DMS153 (cell line): ENCODE measurements at places on chromosomes 7 and 10.
A peak's percentile ranks its signal among the peaks of the same experiment; 100 is the strongest.

DNA sequence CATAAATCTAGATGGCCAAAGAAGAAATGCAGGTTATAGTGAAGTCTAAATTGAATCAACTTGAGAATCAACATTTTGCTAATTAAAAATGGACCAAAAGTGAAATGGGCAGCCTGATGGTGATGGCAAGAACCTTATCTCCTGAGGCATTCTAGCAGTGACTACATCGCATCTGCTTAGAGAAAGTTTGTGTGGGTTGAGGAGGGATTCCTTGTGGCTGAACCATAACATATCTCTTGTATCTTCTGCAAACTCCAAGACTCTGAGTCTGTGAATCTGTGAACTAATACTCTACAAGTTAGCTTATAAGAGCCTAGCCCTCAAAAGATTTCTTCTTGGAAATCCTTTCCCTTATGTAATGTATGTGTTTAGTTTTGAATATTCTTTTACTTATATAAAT, 85.6 kb downstream of the PRKG1 start:
- DNase-seq = no peak

- no peak for DNase-seq
Observed at GRCh38 chr10:124315591-124316270, 103.0 kb downstream of the OAT start.

- DNase-seq = peak; percentile 91
Observed at GRCh38 chr10:112490545-112490944, 43.5 kb downstream of the VTI1A start.

DNA sequence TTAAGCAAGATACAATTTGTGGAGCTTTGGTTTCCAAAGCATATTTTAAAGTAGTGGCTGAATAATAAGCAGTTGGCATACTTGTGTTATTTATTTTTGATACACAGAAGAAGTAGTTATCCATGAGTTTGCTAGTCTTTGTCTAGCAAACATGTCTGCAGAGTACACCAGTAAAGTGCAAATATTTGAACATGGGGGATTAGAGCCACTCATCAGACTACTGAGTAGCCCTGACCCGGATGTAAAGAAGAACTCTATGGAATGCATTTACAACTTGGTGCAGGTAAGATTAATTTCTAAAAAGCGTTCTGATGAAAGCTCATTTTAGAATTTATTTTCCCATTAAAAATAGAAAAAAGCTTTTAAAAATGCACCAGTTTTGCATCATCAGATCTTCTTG, 31.4 kb downstream of the ARMC3 start:
- DNase-seq = no peak

DNA sequence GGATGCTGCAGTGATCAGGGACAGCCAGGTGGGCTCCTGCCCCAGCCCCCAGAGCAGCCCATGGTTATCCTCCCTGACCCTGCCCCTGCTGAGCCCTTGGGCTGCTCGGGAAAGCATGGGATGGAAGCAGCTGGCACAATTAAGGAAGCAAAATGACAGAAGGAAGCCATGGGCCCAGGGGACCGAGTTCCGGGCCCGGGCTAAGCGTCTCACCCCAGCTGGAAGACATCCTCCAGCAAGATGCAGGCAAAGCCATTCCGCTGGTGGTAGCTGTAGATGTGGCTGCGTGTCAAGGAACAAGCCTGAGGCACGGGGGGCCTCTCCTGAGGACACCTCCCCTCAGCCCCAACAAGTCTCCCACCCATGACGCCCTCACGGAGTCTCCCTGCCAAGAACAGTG, 1.1 kb downstream of the ATG9B start:
- no peak for DNase-seq

- no peak for DNase-seq
Observed at GRCh38 chr10:31095677-31096560, 64.3 kb upstream of the ZNF438 start.

DNA sequence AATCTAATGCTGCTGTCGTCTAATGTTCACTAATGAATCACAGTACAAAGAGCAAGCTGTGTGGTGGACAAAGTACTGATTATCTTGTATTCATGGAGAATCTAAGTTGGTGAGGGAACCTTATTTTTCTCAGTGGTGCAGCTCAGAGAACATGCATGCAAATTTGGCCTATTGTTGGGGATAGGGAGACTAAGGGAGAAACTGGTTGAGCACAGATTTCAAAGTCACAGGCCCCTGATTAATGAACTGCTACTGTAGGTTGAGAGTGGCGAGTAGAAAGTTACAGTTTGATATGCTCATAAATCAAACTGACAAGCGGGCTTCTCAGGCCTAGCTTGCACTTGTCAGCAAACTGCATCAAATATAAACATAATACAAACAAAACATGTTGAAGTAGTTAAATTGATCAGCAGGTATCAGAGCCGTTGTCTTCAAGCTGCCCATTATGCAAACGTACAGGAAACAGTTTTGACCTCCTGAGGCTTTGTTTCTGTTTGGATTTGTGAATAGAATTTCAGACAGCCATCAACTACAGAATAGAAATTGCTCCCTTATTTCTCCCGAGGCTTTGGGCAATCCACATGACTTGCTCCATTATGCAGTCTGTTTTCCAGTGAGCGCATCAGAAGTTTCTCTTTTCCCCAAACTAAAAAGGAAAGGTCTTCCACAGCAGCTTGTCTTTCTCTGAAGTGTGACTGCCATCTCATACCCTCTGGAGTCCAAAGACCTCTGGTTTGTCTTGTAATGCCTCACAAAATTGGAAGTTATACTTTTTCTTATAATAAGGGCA, 215.8 kb downstream of the FOXP2 start:
- DNase-seq = peak; percentile 36

GRCh38 chr10:97570146-97570788, 2.3 kb upstream of the ANKRD2 start:
- DNase-seq = no peak

DNA sequence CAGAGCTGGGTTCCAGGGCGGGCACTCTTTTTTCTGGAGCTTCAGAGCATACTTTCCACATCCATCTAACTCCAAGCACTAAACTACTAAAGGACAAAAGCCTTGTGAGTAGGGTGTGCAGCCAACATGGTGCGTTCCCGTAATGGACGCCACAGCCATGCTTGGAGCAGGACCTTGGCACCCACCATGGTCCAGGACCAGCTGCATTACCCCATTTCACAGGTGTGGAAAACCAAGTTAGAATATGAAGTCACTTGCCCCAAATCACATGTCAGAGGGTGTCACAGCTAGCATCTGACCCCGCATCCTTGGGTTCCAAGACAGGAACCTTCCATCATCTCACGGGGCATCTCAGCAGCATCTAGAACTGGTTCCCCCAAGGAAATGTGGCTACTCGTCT, 112.4 kb downstream of the SMURF1 start:
- no peak for DNase-seq

GRCh38 chr10:110423650-110424049, 74.1 kb upstream of the DUSP5 start:
- no peak for DNase-seq

GRCh38 chr7:93856323-93856722, 34.2 kb downstream of the TFPI2 start:
- no peak for DNase-seq

DNA sequence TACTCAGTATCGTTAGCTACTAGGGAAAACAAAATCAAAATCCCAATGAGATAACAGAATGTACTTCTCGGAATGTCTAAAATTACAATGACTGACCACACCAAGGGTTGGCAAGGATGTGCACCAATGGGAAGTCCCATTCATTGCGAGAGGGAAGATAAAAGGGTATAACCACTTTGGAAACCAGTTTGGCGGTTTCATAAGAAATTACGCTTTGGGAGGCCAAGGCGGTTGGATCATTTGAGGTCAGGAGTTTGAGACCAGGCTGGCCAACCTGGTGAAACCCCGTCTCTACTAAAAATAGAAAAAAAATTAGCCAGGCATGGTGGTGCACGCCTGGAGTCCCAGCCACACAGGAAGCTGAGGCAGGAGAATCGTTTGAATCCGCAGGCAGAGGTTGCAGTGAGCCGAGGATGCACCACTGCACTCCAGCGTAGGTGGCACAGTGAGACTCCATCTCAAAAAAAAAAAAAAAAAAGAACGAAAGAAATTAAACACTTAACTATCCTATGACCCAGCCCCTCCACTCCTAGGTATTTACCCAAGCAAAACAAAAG, 7.6 kb downstream of the HACD1 start:
- DNase-seq = no peak

DNA sequence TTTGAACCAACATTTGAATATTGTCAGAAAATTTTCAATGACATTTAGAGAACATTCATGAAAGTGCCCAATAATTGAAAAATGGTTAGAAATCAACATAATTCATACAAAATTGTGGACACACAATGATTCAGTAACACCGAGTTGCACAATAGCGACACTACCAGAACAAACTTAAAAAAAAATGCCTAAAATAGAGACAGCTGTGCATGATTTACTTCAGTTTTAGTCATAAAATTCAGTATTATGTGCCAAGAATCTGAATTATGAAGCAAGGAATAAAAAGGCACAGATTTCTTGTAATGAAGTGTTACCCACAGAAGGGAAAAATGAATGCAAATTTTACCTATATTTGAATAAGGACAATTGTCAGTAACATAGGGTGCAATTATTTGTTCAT, 396.0 kb downstream of the SEMA3D start:
- no peak for DNase-seq

DNA sequence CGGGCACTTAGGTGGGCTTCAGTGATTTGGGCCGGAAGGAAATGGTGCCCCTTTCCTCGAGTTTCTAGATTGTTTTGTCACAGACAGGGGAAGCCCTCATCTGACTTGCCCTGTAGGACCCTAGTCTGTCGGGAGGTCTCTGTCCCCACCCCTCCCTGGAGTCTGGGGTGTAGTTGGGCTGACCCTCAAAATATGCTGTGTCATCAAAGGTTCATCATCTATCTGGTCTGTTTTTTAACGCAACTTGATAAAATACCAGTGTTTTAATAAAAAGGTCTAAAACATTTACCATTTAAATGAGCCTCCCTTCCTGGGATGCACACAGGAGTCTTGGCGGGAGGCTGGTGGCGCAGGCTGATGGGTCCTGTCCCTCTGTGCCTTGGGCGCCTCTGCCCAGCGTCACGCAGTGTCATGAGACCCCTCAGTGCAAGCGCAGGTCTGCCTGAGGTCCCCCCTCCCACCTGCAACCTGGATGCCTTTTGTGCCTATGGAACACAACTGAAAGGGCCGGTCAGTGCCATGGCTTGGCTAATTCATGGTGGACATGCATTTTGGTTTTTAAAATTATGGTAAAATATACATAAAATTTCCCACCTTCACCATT, 146.4 kb downstream of the MGMT start:
- no peak for DNase-seq

DNA sequence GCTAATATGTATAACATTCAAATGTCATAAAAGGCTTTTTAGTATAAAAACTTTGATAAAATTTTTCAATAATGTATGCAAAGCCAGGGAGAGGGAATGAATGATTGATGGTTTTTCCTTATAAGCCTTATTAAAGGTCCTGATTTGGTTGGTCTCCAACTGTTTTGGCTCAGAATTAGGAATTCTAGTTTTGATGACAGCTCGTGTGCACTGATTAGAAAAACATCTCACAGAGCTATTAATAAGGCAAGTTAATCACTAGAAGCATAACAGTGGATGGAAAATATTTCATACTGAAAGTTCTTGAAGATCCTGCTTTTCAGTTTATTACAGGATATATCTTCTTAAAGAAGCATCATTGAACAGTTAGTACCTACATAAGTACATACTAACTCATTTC, 114.9 kb upstream of the NOBOX start:
- DNase-seq = no peak

DNA sequence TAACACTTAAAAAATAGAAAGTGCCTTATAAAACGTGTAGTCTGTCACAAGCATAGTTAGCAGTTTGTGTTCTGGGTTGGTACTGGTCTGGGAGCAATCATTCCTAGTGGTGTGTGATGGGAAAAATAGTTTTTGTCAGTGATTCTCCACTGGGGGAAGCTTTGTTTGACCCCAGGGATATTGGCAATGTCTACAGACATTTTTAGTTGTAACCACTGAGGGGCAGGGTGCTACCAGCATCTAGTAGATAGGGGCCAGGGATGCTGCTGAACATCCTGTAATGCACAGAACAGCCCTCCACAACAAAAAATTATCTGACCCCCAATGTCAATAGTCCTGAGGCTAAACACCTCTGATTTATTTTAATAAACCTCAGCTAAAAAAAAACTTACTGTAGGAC, 51.6 kb upstream of the CREB5 start:
- DNase-seq = peak; percentile 45

DNA sequence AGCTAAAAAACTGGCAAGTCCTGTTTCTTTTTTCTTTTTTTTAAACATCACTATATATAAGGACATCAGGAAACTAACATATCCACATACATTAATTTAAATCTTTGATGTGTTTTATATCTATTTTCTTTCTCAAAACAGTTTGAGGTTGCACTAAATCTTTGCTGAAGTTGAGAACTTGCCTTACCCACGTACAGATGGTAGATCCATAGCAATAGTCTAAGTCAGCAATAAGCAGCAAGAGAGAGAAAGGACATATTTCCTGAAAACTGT, 226.7 kb upstream of the IMMP2L start:
- no peak for DNase-seq

DNA sequence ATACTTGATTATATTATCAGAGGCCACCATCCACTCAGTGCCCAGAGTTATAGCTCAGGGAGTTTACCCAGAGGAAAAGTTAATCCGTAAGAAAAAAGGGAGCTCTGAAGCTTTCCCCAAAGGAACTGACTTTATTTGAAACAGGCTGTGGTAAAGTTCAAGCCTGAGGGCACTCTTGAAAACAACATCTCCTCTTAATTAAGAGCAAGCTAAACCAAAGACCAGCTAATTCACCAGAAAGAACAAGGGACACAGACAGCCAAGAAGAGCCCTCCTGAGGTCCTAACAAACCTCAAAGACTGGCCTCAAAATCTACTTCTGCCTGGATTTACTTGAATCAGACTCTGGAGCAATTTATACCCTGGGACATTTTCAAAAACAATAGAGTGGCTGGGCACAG, 159.6 kb upstream of the CHST15 start:
- no peak for DNase-seq

- DNase-seq = peak; percentile 76
Observed at GRCh38 chr7:73429215-73429614, 4.4 kb upstream of the FZD9 start.

DNA sequence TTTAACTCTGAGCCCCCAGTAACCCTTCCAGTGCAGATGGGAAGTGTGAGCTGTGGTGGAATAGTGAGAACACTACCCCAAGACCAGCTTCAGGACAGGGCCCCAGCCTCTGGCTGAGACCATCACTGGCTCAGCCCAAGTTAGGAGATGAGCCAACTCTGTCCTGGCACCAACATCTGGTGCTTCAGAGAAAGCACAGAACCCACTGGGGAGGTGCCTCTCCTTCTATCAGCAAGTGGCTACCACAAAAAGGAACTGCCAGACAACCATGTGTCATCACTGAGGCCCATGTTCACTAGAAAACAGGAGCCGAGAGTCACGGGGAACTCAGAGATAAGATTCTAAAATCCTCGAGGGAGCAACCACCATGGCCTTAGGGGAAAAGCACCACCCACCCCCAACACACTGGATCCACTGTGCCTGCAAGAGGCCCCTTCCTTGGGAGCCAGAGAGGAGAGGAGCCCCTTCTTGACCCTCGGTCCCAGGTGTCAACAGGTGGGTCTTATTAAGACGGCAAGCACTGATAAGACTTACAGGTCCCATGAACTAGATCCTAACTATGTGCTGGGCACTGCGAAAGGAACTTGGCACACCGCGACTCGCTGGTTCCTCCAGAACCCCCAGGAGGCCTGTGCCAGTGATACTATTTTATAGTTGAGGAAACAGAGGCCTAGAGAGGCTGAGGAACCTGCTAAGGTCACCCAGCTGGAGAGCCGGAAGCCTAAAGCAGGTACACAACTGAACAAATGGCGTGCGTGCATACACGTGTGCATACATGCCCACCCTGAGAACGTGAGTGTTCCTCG, 102.7 kb downstream of the FAM53B start:
- peak; percentile 52 for DNase-seq

- no peak for DNase-seq
Observed at GRCh38 chr7:30727061-30727945, 24.6 kb upstream of the INMT start.

- DNase-seq = no peak
Observed at GRCh38 chr7:158824028-158824427, 5.3 kb downstream of the ESYT2 start.
